ENCODE measurements at places on chromosomes 3 and 15.

DNA sequence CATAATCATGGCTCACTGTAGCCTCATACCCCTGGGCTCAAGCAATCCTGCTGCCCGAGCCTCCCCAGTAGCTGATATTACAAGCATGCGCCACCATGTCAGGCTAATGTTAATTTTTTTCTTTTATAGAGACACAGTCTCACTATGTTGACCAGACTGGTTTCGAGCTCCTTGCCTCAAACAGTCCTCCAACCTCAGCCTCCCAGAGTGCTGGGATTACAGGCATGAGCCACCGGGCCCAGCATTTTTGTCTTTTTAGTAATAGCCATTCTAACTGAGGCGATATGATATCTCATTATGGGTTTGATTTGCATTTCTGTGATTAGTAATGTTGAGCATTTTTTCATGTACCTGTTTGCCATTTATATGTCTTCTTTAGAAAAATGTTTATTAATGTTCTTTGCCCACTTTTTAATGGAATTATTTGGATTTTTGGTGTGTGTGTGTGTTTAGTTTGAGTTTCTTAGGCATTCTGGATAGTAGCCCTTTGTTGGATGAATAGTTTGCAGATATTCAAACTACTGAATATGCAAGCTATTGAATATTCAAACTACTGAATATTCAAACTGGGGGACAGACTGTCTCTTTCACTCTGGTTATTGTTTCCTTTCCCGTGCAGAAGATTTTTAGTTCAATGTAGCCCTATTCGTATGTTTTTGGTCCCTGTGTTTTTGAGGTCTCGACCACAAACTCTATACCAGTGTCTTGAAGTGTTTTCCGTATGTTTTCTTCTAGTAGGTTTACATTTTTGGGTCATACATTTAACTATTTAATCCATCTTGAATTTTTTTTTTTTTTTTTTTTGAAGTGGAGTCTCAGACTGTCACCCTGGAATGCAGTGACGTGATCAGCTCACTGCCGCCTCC, 39.2 kb downstream of the CCDC66 start:
- no peak for DNase-seq

DNA sequence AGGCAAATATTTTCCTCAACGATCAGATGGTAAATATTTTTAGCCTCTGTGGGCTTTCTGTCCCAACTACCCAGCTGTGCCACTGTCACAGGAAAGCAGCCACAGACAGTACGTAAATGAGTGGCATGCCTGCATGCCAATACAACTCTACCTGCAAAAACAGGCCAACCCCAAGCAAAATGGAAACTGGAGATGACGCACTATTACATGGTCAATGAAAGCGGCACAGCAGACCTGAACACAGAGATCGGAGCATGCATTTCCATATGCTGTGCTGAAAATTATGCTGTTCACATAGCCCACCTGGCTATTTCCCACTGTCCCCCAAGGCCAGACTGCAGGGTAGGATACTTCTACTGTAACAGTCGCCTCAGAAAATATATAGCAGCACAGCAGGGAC, 57.8 kb downstream of the HERC2 start:
- no peak for DNase-seq

- DNase-seq, result no peak
Measured at GRCh38 chr15:77032647-77033416, 37.9 kb downstream of the PSTPIP1 start.

DNA sequence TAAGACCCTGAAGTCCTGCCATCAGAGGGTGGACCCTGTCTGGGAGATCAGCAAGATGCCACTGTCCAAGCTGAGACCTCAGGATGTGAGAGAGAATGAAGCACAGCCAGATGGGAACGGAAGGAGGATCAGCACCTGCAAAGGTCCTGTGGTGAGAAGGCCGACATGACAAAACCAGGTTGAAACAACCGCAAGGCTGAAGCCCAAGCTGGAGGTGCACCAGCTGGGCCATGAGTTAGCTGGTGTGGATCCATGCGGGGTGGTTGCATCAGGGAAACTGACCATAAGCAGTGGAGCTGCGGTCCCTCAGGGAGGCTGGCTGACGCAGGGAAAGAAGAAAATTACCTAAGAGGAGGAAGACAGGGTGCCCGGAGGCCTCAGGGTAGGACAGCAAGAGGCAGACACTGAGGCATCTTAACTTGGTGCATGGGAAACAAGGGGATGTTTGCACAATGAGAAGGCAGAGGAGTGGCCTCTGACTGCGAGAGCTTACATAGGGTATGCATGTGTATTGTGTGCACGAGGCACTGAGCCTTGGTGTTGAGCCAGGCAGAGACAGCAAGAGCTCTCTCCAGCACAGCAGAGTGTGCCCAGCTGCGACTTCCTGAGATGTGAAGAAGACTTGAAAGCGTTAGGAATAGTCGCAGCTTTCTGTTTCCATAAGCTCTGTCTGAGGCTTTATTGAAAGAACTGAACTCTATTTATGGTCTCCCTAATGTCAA, 497.7 kb downstream of the OCA2 start:
- no peak for DNase-seq

GRCh38 chr3:73503781-73504180, 121.0 kb downstream of the PDZRN3 start:
- no peak for DNase-seq

GRCh38 chr3:5187156-5187919, at the start of gene EDEM1:
Gene EDEM1, plus strand, starts transcription at chr3:5187707. Its CDS starts 99 bp downstream, at chr3:5187806.
- peak; percentile 97 for DNase-seq

- no peak for DNase-seq
Measured at GRCh38 chr3:40557575-40558161, 32.9 kb downstream of the ZNF621 start.

DNA sequence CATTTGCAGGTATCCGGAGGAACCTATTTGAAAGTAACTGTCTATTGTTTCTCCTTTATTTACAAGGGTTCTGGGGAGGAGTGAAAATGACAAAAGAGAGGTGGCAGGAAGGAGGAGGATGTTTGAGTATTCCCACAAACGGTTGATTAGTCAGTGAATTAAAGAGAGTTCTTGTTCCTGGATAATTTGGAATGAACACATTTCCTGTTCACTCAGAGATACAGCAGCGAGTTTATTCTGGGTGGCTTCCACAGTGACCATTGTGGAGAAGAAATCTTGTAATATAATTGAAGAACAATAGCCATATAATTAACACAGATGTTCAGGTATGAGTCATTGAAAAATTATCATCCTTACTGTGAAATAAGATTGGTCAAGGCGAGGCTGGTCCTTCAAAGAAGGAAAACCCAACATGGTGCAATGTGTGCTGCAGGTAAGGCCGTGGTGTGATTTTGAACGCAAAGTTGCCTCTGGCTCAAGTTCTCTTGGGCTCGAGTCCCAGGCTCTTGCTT, 77.3 kb downstream of the NFKBIZ start:
- DNase-seq, result peak; percentile 80

GRCh38 chr3:120450600-120451271, at the start of gene FSTL1:
Gene FSTL1, minus strand, starts transcription at chr3:120450992. Its CDS starts 246 bp downstream, at chr3:120450746.
- DNase-seq, result peak; percentile 87

DNA sequence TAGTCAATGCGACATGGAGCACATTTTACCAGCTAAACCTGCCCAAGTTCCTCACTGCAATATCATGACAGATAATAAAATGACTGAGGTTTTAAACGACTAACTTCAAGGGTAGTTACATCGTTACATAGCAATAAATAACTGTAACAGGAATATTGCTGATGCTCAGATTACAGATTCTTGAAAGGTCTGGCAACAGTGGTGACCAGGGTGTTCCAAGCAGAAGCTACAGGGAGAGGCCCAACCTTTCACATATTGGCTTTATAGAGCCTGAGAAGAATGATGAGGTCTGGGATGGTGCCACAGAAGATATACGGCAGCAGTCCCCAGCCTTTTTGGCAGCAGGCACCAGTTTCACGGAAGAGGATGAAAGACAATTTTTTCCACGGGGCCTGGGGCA, 51.1 kb upstream of the CSPG5 start:
- DNase-seq, result no peak

- DNase-seq, result peak; percentile 94
Measured at GRCh38 chr3:11288786-11289637, 16.8 kb downstream of the ATG7 start.

GRCh38 chr3:128289534-128289933, 136.3 kb downstream of the EEFSEC start:
- no peak for DNase-seq

- no peak for DNase-seq
Measured at GRCh38 chr3:24272875-24273274, 221.8 kb downstream of the THRB start.

- DNase-seq, result no peak
Measured at GRCh38 chr3:20317616-20318015, 131.6 kb upstream of the SGO1 start.

- no peak for DNase-seq
Measured at GRCh38 chr15:72935521-72935920, 116.7 kb upstream of the NEO1 start.

- DNase-seq, result no peak
Measured at GRCh38 chr3:27728195-27729087, 6.3 kb upstream of the EOMES start.

- DNase-seq, result peak; percentile 56
Measured at GRCh38 chr3:197454014-197454413, 101.8 kb downstream of the BDH1 start.

- peak; percentile 98 for DNase-seq
Measured at GRCh38 chr15:80550219-80550907, 144.7 kb upstream of the ABHD17C start.

GRCh38 chr3:160027541-160028195, 39.0 kb downstream of the IL12A start:
- peak; percentile 71 for DNase-seq
